ENCODE measurements at places on chromosomes 12 and 14.

GRCh38 chr12:80460972-80461371, 16.9 kb downstream of the PTPRQ start:
- no peak for DNase-seq

DNA sequence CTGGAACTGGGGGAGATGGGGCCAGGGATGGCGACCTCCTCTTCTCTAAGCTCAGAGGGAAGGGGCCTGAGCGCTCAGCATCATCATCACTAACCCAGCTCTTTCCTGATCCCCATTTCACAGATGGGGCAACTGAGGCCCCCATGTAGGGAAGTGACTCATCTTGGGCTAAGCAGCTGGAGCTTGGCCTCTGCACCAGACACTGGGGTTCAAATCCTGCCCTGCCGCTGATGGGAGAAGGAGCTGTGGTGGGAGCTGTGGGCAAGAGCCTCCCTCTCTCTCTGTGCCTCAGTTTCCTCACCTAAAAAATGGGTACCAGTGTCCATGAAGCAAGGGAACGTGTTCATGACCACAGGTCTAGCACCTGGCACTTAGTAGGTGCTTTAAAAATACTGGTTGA, 2.6 kb upstream of the TRPV4 start:
- DNase-seq, result no peak

GRCh38 chr12:101653030-101653429, 44.4 kb upstream of the CHPT1 start:
- DNase-seq, result no peak

DNA sequence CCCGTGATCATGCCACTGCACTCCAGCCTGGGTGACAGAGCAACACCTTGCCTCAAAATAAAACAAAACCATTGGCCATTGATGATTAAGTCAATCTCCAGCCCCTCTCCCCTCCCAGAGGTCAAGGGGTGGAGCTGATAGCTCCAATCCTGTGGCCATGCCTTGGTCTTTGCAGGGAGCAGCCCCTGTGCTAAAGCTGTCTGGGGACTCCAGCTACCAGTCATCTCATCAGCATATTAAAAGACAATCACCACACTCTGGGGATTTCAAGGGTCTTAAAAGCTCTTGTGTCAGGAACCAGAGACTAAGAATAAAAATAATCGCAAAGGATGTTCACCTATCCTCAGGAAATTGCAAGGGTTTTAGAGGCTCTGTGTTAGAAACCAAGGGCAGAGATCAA, 30.6 kb downstream of the HCAR2 start:
- no peak for DNase-seq

DNA sequence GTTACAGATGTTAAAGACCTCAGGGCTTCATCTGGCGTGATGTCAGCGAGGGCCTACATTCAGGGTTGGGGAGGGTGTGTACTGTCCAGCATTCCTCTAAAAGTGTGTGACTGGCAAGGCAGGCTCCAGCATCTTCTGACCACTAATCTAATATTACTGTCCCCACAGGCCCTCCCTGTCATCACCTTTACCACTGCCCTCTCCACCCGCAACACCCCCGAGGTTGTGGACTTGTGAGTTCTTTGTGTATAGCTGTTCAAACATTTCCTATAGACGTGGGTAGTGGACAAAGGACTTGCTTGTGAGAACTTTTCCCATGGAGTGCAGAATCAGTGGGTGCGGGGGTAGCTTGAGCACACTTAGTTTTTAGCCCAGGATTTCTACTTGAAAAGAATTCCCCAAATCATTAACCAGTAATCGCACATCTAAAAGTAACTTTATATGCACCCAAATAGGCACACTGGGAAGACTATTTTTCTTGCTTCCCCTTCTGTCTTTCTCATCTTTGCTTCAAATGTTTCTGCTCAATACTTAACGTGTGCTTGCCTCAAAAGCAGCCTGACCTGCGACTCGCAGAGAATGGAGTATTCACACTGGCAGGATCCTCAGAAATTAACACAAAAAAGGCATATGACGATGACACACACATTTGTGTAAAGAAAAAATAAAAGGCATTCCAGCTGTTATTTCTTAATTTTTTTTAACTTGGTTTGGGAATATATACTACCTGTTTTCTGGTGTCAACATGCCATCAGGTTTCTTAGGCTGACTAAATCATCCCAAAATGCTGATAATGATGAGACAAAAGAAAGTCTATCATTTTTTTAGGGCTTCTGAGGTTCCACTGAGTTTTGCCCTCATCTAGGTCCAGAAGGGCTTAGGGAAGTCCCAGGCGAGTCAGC, 158.4 kb upstream of the HIF1A start:
- no peak for DNase-seq

DNA sequence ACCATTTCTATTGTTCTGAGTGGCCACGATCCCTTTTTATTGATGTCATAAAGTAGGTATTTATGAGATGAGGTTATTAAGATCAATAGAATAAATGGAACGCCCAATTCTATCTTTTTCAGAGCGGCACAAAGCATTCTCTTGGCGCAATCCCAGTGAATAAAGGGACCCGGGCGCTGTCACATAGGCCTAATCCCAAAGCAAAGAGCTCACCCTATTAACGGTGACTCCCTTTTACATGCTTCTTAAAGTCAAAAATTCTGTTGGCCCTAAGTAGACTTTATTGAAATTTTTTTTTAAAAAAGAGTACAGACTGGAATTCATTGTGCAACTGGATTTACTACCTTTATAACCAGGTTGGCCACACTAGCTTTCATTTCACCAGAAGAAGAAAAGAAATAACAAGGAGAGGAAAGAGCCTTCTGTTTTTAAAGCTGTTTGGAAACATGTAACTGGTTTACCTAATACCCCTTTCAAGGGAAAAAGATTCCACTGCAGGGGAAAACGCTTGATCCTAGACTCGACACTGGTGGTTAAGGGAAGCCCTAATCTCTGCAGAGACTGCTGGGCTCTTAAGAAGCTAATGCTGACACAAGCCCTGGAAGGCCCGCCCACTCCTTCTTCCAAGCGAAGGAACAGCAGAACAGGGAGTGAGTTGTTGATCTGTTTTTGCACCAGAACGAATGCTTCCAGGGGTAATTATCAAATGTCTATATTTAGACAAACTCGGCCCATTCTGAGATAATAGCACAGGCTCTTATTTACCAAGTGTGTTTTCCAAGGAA, 381.2 kb downstream of the BCL11B start:
- DNase-seq, result no peak

GRCh38 chr12:71160585-71160984, 2.8 kb upstream of the TSPAN8 start:
- DNase-seq, result no peak

DNA sequence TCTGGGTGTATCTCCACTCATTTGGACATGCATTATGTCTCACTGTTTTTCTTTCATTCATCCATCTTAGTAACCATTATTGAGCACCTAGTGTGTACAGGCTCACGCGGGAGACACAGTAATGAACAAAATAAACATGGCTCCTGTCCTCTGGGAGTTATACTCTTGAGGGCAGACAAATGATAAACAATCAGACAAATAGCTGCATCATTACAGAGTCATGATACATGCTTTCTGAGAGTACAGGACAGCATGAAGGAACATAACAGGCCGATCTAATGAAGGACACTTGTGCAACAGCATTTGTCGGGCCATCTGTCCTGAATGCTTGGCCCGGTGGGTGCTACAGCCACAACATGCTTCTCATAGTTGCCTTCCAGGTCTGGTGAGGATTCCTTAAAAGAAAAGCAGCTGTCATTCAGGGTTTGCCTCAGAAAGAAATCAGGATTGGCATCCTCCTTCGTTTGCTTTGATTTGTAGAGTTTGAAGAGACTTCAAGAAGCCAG, 77.2 kb upstream of the EGLN3 start:
- DNase-seq, result no peak

DNA sequence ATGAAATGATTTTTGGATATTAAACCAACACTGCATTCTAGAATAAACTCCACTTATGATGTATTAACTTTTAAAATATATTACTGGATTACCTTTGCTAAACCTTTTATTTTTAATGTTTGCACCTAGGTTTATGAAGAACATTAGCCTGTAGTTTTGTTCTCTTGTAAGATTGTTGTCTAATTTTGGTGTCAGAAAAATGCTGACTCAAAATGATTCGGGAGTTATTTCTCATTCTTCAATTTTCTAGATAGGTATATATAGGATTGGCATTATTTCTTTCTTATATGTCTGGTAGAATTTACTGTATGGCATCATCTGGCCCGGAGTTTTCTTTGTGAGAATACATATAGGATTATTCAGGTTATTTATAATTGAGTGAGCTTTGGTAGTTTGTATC, 54.6 kb downstream of the MAP4K5 start:
- no peak for DNase-seq

- DNase-seq, result no peak
These were observed 36.9 kb downstream of the SCYL2 start for GRCh38 chr12:100303831-100304230.

GRCh38 chr14:44804391-44804790, 157.4 kb downstream of the KLHL28 start:
- DNase-seq, result no peak

- peak; percentile 87 for DNase-seq
These were observed 10.5 kb downstream of the ARHGEF25 start for GRCh38 chr12:57621497-57622292.

DNA sequence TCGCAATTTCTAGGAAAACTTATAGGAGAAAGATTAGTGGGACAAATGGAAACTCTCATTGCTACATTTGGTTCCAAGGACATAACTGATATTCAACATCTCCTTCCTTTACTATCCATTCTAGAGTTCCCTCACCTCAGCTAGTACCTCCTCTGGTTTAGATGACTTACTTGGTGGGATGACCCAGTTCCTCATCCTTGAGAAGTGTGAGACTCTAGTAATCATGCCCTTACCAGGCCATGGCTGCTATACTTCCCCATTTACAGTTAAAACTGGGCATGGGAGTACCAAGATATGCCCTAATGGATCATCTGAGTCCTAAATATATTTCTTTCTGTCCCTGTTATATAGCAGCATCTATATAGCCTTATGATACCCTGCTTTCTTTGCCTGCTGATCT, 58.1 kb downstream of the IFT81 start:
- DNase-seq, result no peak

- no peak for DNase-seq
These were observed 3.1 kb upstream of the STRN3 start for GRCh38 chr14:31029016-31029970.

DNA sequence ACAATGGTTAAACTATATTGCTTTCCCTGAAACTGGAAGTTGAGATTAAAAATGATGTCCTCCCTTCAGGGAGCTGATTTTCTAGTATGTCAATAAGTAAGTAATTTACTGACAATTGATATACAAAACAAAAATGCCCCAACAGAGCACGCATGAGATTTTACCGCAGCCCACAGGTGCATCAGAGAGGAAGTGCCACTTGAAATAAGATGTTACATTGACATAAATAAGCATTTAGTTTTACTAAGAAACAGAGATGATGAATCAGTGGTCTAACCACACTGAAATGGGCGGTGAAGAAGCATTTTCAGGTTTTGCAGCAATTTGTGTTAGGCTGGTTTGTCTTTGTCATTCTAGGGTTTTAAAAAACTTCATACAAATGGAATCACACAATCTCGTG, 8.8 kb upstream of the CLECL1 start:
- DNase-seq, result no peak

DNA sequence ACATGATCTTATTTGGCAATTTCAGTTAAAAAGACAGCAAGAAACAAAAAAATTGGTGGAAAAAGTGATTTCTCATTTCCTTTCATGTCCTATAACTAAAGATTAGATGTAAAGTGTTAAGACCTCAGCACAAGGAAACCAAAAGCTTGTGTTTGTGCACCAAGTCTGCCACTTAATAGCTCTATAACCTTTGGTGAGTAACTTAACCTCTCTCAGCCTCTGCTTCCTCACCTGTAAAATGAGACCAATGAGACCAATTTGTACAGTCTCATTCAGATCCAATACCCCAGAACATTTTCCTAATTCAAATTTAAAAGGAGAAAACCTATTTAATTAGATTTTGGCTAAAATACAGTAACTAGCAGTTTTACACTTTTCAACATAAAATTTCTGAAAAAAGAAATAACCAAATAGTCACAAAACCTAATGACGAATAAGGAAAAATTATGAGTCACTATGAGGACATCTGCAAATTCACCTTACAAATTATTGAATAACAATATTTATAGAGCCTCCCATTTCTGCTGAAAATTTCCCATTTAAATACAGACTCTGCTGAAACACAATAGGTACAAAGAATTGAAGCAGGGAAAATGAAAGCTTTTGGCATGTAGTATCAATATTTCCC, 71.1 kb downstream of the EPS8 start:
- no peak for DNase-seq

DNA sequence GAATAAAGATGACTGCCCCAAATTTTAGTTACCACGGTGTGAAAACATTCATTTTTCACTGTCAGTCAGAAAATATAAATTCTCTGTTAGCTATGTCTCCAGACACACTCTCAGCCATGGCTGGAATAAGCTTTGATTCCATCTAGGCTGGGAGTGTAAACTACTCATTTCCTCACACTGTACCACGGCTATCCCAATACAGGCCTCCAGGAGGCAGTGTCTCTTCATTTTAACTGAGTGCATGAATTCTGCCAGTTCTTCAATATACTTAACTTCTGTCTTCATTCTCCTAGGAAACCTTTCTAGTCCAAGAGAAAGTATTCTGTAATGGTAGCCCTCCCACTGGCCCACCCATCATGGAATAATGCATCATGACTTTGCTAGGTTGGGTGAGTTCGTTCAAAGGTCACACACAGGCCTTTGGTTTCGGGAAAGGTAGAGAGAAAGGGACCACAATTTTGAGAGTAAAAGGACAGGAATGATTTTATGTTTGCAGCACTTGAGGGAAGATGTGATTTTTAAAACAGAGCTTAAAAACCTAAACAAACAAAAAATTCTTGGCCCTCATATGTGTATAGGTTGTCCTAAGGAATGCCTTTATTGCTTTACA, 381.1 kb downstream of the SEC23A start:
- DNase-seq, result no peak

- no peak for DNase-seq
These were observed 49.9 kb upstream of the PTPRO start for GRCh38 chr12:15272376-15272775.

GRCh38 chr12:131323879-131324278, 370.2 kb downstream of the ADGRD1 start:
- no peak for DNase-seq

GRCh38 chr12:115609347-115609746, 668.1 kb downstream of the MED13L start:
- DNase-seq, result no peak

- DNase-seq, result no peak
These were observed 3.7 kb downstream of the SH2B3 start for GRCh38 chr12:111409403-111409779.

DNA sequence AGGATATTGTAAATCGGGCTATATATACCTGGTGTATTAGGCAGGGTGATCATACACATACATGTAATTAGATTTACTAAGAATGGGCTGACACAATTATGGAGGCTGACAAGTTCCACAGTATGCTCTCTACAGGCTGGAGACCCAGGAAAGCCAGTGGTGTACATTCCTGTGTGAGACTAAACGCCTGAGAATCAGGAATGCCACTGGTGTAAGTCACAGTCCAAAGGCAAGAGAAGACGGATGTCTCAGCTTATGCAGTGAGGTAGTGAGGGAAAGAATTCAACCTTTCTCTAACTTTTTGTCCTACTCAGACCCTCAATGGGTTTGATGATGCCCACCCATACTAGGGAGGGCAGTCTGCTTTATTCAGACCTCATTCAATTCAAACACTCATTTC, 57.1 kb downstream of the METTL25 start:
- no peak for DNase-seq

- DNase-seq, result no peak
These were observed 18.8 kb upstream of the RCOR1 start for GRCh38 chr14:102573591-102574046.

- DNase-seq, result no peak
These were observed 30.5 kb downstream of the ALX1 start for GRCh38 chr12:85310456-85311076.

GRCh38 chr14:55600784-55601561, 21.0 kb downstream of the KTN1 start:
- DNase-seq, result no peak

Data from D721Med (cell line).